ENCODE measurements at places on chromosomes 2 and 18.

GRCh38 chr2:88669482-88670214 lies 21.8 kb upstream of the RPIA start:
- peaks cover 15% of the 10 kb centered on the region for H3K4me1 ChIP-seq
- H3K36me3 ChIP-seq, result no peaks in the 10 kb centered on the region
- DNase-seq, result peak; percentile 45
- H3K4me3 ChIP-seq, result no peak overlapping the region
- H3K27ac ChIP-seq, result no peak overlapping the region

GRCh38 chr2:117470311-117471095 lies 344.0 kb upstream of the DDX18 start:
- H3K36me3 ChIP-seq, result no peaks in the 10 kb centered on the region
- no peak overlapping the region for H3K27ac ChIP-seq
- no peak overlapping the region for H3K4me3 ChIP-seq
- H3K4me1 ChIP-seq, result no peaks in the 10 kb centered on the region
- DNase-seq, result peak; percentile 22

DNA sequence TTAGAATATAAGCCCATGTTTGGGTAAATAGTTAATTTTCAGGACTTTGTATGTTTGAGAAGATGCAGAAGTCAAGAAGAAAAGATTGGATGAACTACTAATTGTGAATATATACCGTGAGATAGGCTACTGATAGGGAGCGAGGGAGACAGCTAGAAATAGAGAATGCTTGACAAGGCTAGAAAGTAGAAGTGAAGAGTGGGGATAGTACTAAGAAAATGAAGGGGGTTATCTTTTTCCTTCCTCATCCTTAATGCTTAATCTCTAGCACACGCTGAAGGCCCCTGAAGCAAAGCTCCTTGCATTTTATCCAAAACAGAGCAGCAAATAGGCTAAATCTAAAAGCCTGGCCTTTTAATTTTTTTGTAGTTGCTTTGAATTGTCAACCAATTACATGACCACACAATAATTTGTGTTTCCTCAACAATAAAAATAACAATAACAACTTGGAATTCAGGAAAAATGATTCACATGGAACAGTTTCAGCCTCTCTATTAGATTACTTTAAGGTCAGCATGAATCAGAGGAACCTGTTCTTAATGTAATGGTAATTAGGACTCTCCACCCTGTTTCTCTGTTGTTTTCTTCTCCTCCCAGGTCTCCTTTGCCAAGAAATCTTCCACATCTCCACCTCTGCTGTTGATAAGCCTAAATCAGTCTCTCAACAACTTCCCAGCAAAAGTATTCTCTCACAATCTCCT lies 1071.3 kb upstream of the ZEB2 start:
- H3K27ac ChIP-seq, result no peak overlapping the region
- no peak overlapping the region for H3K4me3 ChIP-seq

DNA sequence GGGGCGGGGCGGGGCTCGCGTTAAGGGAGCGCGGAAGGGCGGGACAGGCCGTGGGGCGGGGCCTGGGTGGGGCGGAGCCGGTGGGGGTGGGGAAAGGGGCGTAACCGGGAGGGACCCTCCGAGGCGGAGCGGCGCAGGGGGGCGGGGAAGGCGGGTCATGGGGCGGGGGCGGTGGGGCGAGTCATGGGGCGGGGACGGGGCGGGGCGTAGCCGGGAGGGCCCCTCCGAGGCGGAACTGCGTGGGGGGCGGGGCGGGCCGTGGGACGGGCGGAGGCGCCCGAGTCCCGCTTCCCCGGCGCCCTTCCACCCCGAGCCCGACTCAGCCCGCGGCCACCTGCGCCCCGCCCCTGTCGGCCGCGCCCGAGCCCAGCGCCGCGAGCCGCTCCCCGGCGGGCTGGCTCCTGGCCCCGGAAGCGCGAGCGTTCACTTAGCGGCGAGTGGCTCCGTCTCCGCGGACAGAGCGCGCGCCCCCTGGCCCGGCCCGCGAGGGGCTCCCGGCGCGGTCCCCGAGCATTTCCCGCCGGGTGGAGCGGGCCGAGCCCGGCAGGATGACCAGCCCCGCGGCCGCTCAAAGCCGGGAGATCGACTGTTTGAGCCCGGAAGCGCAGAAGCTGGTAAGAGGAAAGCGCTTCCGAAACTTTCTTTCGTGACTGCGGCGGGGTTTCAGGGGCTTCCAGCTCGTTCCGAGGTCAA lies 64.7 kb downstream of the LRRFIP1 start:
- H3K27me3 ChIP-seq, result no peaks in the 10 kb centered on the region
- peak overlapping the region; percentile 86 for H3K4me3 ChIP-seq
- peak overlapping the region; percentile 89 for H3K27ac ChIP-seq
- H3K36me3 ChIP-seq, result no peaks in the 10 kb centered on the region
- peak; percentile 95 for DNase-seq
- peaks cover 26% of the 10 kb centered on the region for H3K4me1 ChIP-seq

- peaks cover 6% of the 10 kb centered on the region for H3K27me3 ChIP-seq
- H3K36me3 ChIP-seq, result no peaks in the 10 kb centered on the region
- no peak overlapping the region for H3K4me3 ChIP-seq
- no peak for DNase-seq
- H3K4me1 ChIP-seq, result no peaks in the 10 kb centered on the region
These were observed 126.1 kb downstream of the RTN4 start for GRCh38 chr2:54924121-54924520.

DNA sequence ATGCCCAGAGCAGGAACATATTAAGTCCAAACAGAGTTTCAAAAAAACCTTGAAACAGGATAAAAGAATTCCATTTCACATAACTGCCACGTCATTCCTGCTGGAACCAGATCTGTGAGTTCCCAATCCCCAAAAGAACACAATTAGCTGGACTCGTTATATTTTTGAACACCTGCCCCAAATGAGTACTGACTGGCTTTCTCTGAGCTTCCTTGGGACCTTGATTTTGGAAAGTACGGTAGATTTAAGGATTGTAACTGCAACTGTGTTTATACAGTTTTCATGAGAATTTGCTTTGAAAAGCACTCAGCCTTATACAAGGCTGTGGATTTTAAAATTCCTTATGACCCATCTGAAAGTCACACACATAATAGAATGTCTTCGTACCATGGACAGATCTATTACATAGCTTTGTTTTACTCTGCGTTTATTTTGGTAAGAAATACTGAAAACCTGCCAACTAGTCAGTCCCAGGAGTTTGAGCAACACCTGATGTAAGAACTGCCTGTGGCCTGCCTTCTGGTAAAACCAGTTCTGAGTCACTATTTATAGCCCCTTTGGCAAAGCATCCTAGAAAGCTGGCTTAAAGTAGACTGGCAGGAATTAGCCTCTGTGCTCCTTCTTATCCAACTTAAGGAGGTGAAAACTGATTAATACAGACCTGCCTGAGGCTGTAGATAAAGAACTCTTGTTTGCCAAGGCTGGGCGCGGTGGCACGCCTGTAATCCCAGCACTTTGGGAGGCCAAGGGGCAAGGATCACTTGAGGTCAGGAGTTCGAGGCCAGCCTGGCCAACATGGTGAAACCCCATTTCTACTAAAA lies 48.1 kb downstream of the MERTK start:
- no peak overlapping the region for H3K27ac ChIP-seq
- no peaks in the 10 kb centered on the region for H3K36me3 ChIP-seq
- H3K4me1 ChIP-seq, result no peaks in the 10 kb centered on the region
- DNase-seq, result no peak
- H3K4me3 ChIP-seq, result no peak overlapping the region

DNA sequence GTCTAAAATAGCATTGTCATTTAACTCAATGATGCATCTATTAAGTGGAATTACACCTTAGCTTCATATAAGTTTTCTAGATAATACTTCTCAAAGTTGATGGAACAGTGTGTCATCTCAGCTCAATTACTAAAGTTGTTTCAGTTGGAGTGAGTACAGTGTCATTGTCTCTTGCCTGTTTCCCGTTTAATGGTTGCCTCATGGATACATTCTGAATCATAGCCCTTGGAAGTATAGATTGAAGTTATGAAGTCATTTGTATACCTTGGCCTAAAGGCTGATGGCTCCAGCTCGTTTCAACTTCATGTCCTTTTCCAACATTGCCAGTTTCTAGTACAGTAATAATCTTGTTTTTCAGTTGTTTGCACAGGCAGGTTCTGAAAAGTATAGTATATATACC lies 130.5 kb upstream of the NOSTRIN start:
- H3K36me3 ChIP-seq, result no peaks in the 10 kb centered on the region
- no peaks in the 10 kb centered on the region for H3K27me3 ChIP-seq
- H3K4me3 ChIP-seq, result no peak overlapping the region
- no peak for DNase-seq
